HTR-8/SVneo (cell line): ENCODE measurements at places on chromosomes 2 and 18.

DNA sequence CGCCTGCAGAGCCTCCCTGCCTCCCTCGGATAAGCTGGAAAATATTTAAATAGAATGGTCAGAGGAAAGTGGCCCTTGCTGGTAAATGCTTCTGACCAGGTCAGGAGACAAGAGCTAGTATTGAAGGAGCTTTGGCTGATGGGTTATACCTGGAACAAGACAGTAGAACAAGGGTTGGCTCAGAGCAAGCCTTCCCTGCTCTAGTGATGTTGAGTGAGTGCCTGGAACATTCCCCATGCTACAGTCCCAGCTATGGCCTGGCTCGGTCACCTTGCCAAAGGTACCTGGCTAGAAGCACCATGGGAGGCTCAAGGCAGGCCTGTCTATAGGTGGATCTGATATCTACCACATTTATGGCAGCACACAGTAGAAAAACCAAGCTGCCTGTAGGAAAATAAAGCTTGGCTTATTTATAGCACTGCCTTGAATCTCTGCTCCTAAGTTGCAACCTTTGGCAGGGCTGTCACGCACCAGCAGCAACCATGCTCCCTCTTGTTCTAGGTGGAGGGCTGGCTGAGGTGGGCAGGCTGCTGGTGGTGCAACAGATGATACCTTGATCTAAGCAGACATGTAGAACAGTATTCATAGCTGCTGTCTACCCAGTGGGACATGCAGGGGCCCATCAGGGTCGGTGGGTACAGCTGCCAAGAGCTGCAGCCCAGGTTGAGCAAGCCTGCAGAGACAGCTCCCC, 66.7 kb upstream of the BCL2L11 start:
- no peak for DNase-seq

- DNase-seq, result no peak
Measured at GRCh38 chr2:109137616-109138015, 8.6 kb downstream of the SH3RF3 start.

GRCh38 chr2:176088937-176089842, 3.3 kb upstream of the HOXD13 start:
- no peak for DNase-seq

- DNase-seq, result no peak
Measured at GRCh38 chr2:213189001-213189899, 37.8 kb upstream of the IKZF2 start.

GRCh38 chr2:118103951-118104940, 16.0 kb downstream of the INSIG2 start:
- no peak for DNase-seq

- no peak for DNase-seq
Measured at GRCh38 chr2:27029051-27029450, 3.7 kb upstream of the TMEM214 start.

GRCh38 chr18:354471-354870, 86.6 kb upstream of the THOC1 start:
- no peak for DNase-seq
